ENCODE measurements at places on chromosomes 12 and 14. TPM values are rescaled to one million over a fixed set of nuclear protein-coding genes. Genes with fewer than 3 reads are reported as not detected.

Gene CNTN1
- total RNA-seq, result 9.8 TPM

- ATAC-seq, result no peak
Measured at GRCh38 chr12:85821759-85822158, 14.4 kb downstream of the RASSF9 start.

DNA sequence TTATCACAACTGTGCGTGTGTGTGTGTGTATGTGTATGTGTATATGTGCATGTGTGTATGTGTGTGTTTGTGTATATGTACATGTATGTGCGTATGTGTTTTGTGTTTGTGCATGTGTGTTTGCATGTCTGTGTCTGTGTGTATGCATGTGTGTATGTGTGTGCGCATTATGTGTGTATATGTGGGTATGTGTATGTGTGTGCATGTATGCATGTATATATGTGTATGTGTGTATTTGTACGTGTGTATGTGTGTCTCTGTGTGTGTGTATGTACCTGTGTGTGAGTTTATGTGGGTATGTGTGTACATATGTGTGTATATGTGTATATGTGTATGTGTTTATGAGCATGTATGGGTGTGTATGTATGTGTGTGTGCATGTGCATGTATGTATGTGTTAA is 37.6 kb upstream of the PIWIL1 start:
- no peak for ATAC-seq

GRCh38 chr14:79965896-79966295 is 245.4 kb downstream of the DIO2 start:
- ATAC-seq, result no peak

Gene ACRBP
- 0.56 TPM for total RNA-seq

DNA sequence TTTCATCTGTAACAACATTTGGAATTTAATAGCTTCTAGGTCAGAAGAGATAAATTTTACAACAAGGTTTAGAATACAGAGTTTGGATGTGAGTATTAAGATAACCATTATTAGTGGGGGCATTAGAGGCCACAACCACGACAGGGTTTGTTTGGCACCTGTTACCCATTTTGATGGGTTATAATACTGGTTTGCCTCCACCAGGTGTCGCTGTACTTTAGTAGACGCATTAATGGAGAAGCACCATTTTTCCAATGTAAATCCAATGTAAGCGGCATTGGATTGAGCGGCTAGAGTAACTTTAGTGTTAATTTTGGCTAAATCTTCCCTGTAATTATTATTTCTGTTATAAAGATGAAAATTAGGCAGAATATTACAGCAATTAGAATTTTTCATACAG is 136.2 kb downstream of the SLCO1B3 start:
- ATAC-seq, result no peak

DNA sequence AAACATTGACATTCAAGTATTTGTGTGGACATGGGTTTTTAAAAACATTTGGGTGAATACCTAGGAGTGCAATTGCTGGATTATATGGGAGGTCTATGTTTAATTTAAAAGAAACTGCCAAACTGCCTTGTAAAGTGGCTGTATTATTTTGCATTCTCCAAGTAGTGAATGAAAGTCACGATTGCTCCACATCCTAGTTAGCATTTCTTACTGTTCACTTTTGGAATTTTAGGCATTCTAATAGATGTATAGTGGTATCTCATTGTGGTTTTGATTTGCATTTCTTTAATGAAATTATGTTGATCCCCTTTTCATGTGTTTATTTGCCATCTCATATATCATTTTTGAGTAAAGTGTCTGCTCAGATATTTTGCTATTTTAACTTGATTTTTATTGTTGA is 159.5 kb downstream of the FOXG1 start:
- ATAC-seq, result no peak

Gene SERPINA6
- not detected for total RNA-seq

GRCh38 chr14:104800771-104801519 is at the start of gene ZBTB42:
ZBTB42 (plus strand) TSS chr14:104801101; CDS start chr14:104801198, 97 bp downstream.
- peak; percentile 71 for ATAC-seq

Gene OR4E2
- not detected for total RNA-seq

GRCh38 chr12:131642101-131642540 is 68.8 kb upstream of the SFSWAP start:
- ATAC-seq, result no peak

GRCh38 chr14:90111895-90112534 is 50.2 kb downstream of the KCNK13 start:
- ATAC-seq, result peak; percentile 81

GRCh38 chr14:93709249-93709648 is 79.0 kb downstream of the PRIMA1 start:
- ATAC-seq, result no peak

Gene NFE2
- not detected for total RNA-seq

GRCh38 chr12:32435921-32436705 is 36.8 kb downstream of the FGD4 start:
- no peak for ATAC-seq
